B cell (primary cell): ENCODE measurements at places on chromosomes 13 and 19.

DNA sequence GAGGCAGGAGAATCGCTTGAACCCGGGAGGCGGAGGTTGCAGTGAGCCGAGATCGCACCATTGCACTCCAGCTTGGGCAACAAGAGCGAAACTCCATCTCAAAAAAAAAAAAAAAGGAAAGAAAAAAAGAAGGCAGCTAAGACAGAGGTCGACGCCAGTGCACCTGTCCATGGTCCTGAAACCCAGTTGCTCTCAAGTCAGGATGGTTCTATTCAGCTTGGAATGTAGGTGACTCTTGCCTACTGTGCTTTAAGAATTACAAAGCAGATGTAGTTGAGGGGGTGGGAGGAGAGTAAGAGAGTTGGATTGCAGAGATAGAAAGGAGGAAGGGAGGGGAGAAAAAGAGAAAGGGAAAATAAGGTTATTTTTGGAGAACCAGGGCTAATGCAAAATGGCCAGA lies 18.7 kb downstream of the CACNG7 start:
- peak; percentile 41 for DNase-seq

- DNase-seq = peak; percentile 69
These were observed 5.3 kb downstream of the DENND1C start for GRCh38 chr19:6476155-6476895.

DNA sequence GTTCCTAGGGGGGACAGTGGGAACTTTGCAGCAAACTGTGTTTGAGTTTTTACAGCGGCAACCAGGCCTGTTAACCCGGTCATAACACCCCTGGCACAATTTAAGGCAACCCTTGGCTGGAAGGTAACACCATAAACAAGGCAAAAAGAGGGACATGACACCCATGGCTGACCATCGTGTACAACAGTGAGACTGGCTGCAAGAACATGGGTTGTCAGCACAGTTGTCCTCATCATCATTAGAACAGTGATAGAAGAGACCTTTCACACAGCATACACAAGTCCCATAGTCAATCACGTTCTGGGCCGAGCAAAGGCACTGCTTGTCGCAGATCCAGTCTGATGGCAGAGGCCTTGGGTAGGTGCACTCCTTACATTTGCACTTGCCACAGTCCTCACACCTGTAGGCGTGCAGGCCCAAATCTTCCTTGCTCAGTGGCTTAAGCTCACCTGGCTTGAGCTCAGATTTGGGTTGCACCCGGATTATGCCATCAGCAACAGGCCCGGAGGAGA lies 4.1 kb downstream of the SPRY2 start:
- DNase-seq = no peak

GRCh38 chr19:11445141-11445540 lies 9.7 kb downstream of the PRKCSH start:
- DNase-seq = no peak

DNA sequence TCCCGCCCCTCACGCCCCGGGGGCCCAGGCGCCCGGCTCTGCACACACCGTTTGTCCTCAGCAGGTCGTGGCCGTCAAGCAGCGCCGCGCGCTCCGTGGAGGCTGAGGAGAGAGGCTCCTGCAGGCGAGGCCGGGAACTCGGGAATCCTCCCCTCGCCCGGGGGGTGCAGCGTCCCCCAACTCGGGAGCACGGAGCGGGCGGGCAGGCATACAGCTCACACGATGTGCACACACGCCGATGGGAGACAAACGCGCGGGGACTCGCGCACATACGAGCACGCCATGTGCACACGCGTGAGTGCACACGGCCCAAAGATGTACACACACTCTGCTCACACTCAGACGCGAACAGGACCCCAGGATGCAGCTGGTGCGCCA lies 703 bp downstream of the CLEC4G start:
- no peak for DNase-seq

GRCh38 chr19:17138937-17139598 lies 63.5 kb downstream of the MYO9B start:
- no peak for DNase-seq

GRCh38 chr13:78241278-78241919 lies 322.8 kb upstream of the EDNRB start:
- DNase-seq = peak; percentile 6

GRCh38 chr13:53357582-53357981 lies 329.0 kb downstream of the OLFM4 start:
- DNase-seq = no peak

DNA sequence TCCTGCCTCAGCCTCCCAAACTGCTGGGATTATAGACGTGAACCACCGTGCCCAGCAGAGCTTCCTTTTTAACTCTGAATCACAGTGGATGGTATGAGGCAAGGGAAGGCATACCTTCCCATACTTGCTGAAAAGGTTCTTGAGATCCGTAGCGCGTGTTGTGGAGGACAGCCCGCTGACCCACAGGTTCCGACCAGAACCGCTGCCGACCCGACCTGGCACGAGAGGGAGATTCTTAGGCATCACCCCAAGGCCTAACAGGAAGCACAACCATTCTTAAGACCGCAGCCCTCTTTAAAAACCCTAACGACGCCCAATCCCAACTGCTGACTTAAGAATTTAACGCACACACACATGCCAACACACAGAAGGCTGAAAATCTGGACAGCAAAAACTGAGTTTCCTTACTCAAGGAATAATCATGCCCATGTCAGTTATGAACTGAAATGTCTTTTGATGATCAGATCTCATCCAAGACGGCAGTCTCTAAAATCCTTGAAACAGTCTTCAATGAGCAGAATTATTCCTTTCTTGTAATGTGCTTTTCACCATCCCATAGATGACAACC lies 12.6 kb downstream of the SAFB2 start:
- no peak for DNase-seq

- DNase-seq = no peak
These were observed 7.3 kb downstream of the ANGPTL4 start for GRCh38 chr19:8371011-8371804.

GRCh38 chr19:533364-534058 lies 2.0 kb downstream of the CDC34 start:
- DNase-seq = no peak

DNA sequence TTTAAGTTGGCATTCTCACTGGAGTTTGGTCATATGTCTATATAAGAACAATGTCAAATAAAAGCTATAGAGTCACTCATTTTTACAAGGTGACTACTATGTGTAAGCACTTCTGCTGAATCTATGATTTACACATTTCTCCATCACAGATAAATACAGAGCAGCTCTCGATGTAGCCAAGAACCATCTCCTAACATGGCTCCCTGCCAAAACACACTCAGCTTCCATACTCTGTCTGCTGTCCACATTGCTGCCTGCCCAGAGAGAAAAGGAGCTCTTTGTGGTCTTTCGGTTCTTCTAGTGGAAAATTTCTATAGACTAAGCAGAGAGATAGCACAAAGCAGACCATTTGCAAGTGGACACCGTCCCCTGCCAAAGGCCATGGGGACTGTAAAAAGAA lies 190.9 kb upstream of the KLF12 start:
- DNase-seq = no peak

- no peak for DNase-seq
These were observed 11.8 kb downstream of the ARHGEF18 start for GRCh38 chr19:7360393-7360984.

DNA sequence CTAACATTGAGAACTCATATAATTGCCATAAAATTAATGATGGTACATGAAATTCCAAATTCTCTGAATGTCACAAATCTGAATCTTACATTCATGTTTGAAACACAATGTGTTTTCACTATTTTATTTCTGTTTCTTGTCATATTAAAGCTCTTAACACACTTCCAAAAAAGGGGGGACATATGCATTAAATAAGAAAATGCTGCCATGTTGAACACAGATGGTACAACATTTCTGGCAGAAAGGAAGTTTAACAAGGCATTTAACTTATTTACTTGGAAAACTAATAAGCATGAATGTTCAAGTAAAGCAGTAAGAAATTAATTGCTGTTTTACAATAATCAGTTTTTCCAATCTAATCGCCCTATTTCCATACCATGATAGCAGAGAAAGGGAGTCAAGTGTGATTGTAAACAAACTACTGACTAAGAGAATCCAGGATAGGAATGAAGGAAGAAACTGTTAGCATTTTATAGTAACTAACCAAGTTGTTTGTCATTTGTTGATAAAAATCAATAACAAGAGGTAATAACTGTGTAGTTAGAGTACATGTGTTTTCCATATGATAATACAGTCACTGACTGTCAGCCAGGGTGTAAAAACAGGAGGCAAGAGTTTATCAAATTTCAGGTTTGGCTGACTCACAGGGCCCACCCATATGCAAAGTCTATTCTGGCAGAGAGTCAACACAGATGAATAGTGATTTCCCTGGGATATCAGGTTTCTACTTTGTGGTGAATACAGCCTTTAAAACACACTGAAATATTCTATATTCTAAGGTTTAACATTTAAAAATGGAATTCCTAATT lies 5.7 kb upstream of the FOXO1 start:
- no peak for DNase-seq

DNA sequence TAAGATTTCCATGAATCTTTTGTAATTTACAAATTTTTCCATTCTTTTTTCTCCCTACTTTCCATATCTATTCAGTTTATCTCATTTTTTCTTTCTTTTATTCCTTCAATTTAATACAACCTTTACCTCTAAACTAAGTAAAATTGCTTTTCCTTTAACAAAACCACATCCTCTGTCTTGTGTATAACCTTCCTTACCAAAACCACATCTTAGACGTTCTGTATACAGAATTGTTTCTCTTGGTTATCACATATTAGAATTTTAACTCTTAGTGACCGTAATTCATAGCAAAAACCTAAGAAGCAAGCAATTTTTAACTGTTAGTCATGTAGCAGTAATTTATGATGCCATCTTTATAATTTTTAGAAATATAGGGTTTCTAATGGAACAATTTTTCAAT lies 15.0 kb downstream of the PPP5C start:
- no peak for DNase-seq

GRCh38 chr13:79361299-79361698 lies 44.8 kb downstream of the RBM26 start:
- DNase-seq = no peak

DNA sequence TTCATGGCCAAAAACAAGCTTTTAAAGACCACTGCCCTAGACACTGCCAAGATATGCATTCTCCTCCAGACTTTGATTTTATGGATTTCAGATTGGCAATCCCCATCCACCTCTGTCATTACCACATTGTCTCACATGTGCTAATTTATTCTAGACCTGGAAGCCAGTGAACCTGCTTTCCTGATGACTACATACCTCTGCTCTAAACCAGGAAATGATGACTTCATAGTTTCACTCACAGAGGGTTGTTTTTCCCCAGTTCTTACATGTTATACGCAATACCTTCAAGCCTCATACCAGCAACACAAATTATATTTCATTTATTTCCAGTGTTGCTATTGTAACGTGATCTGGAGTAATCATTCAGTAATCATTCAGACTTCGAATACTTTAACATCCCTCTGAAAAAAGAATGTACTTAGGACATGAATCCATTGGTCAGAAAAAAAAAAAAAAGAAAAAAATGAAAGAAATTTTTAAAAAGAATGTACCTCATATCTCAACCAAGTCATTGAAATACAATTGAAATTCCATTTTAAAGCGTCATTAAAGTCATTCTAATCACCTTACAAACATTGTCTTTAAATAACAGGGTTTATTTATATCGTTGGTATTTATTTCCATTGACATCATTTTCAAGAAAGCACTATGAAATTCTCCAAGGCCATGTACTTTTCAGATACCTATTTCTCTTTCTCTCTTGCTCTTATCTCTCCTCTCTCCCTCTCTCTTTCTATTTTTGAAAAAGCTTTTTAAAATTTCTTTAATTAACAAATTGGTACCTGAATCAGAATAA lies 33.4 kb upstream of the KLF5 start:
- DNase-seq = no peak

GRCh38 chr13:110329258-110329657 lies 22.2 kb downstream of the COL4A2 start:
- no peak for DNase-seq

DNA sequence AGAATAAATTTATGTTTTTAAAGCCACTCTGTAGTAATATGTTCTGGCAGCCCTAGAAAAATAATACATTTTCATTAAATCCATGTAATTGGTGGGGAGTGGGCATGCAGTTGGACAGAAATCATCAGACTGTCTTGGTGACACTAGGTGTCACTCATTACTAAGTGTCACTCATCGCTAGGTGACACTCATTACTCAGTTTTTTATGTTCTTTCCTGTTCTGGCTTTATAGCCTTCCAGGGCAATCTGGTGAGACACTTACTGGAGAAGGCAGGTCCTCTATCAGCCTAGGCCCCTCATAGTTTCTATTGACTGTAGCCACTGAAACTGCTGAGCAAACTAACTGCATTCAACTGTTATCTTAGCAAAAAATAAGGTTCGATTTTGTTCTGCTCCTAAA lies 542.1 kb downstream of the SLITRK1 start:
- no peak for DNase-seq

GRCh38 chr13:105037110-105037509 lies 1498.4 kb downstream of the EFNB2 start:
- DNase-seq = no peak

- no peak for DNase-seq
These were observed 20.6 kb upstream of the ADGRE1 start for GRCh38 chr19:6866741-6867151.

DNA sequence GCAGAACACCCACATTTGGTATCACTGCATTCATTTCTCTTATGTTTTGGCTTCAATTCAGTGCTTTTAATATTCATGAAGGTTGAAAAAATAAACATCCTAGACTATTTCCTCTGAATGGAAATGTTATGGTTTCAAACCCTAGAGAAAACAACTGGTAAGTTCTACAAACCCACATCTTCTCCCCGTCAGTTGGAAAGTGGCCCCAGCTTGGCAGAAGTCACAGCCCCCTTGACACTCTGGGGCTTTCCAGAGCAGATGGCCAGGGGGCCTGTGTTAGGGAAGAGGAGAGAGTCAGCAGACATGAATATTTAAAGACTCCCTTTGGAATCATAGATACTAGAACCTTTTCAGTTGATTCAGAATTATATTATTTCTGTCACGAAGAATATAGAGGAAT lies 123.9 kb downstream of the SHISA2 start:
- no peak for DNase-seq
